Activated CD4-positive, alpha-beta T cell treated with anti-CD3 and anti-CD28 coated beads, Interleukin-2, amount 10 ng/mL, durations not matched to agents 7 days and 5 days (primary cell): ENCODE measurements at places on chromosomes 13 and 19. TPM values are rescaled to one million over a fixed set of nuclear protein-coding genes. Genes with fewer than 3 reads are reported as not detected.

- no peak for DNase-seq
Measured at GRCh38 chr13:106630162-106630561, 62.2 kb upstream of the ARGLU1 start.

- no peak for DNase-seq
Measured at GRCh38 chr13:79593121-79593520, 112.2 kb downstream of the NDFIP2 start.

DNA sequence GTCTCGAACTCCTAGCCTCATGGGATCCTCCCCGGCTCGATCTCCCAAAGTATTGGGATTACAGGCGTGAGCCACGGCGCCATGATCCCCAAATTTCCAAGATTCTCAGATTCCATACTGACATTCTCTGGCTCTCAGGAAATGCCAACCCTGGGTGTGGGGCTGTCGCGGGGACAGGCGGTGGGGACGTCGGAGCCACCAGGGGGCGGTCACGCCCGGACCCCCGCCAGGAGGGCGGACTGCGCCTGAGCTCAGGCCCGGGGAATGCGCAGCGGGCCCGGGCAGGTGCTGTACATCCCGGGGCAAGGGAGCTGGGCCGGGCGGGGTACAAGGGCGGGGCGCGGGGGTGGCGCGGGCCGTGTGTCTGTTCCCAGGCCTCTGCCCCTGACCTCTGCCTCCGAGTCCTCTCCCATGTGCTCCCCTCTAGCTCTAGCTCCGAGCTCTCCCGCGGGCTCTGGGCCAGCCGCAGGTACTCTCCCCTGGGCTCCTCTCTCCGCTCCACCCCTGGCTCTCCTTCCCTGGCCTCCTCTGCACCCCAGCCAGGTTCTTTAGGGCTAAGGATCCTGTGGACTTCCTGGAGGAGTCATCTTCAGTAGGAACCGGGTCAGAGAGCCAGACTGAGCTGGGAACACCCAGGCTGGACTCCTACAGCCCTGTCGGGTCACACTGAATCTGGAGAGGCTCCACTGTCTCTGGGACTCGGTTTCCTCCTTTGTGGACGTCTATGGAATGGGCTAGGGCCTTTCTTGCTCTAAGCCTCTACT lies 2.4 kb downstream of the PPP1R13L start:
- DNase-seq: no peak

- peak; percentile 52 for DNase-seq
Measured at GRCh38 chr13:26011996-26012821, 39.6 kb downstream of the SHISA2 start.

DNA sequence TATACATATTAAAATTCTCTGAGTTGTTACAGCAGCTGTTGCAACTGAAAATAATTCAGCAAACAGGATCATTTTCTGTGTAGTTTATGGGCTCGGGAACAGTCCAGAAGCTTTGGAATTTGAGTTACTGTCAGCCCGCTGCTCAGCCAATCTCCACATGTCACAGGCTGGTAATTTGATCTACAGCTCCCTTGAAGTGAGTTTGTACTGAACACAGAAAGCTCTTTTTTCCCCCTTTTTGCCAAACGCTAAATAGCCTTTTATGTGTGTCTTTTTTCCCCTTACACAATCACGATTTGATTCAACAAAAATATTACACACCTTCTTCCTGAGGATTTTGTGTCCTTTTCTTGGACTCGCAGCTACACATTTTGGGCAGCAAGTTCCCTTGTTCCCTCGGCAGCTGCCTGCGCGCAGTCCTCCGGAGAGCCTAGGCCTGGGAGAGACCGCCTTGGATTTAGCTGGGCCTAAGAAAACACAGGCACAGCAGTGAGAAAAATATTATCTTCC lies 371.4 kb downstream of the KCNRG start:
- DNase-seq: no peak

- no peak for DNase-seq
Measured at GRCh38 chr19:57165846-57166245, 1.4 kb downstream of the DUXA start.

DNA sequence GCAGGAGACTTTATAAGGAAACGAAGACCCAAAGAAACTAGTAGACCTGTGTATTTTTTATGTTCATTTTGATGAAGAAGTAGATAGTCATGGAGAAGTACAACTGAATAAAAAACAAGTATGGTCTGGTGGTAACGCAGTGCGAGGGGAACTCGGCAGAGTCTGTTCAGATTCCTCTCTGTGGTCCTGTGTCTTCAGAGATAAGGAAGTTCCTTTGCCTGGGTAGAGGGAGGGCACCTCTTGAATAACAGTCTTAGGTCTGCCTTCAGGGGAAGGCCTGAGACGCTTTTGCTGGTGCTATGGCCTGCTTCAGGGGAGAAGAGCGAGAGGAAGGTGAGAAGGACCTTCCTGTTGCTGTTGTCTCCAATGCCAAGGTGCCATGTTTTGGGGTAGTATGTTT lies 25.9 kb upstream of the SLC46A3 start:
- no peak for DNase-seq

GRCh38 chr13:113855012-113855921 lies 8.6 kb downstream of the GAS6 start:
- DNase-seq: no peak

- DNase-seq: no peak
Measured at GRCh38 chr19:47081095-47081494, 32.5 kb downstream of the ZC3H4 start.

GRCh38 chr13:29548722-29549121 lies 46.8 kb downstream of the SLC7A1 start:
- no peak for DNase-seq

DNA sequence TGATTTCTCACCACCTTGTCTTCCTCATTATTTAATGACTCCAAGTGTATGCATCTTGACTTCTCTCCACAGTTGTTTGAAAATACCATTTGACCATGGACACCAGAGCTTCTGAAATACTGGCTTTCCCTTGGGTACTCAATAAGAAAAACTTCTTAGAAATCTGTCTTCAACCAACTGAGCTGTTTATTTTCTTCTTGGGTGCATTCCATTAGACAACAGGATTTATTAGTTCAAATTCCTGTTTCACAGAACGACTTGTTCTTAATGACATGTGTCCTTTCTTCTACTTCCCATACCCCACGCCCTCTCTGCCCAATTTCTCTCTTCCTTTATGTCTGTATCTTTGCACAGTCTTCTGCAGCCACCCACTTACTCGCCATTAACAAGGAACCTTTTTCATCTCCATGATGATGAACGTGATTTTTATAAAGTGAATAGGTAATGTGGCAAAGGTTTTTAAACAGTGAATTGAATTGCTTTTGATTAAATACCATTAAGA lies 11.3 kb upstream of the ITM2B start:
- no peak for DNase-seq

- no peak for DNase-seq
Measured at GRCh38 chr19:3784607-3785450, 1.4 kb downstream of the MATK start.

- DNase-seq: no peak
Measured at GRCh38 chr13:58953638-58954037, 1210.1 kb downstream of the DIAPH3 start.

DNA sequence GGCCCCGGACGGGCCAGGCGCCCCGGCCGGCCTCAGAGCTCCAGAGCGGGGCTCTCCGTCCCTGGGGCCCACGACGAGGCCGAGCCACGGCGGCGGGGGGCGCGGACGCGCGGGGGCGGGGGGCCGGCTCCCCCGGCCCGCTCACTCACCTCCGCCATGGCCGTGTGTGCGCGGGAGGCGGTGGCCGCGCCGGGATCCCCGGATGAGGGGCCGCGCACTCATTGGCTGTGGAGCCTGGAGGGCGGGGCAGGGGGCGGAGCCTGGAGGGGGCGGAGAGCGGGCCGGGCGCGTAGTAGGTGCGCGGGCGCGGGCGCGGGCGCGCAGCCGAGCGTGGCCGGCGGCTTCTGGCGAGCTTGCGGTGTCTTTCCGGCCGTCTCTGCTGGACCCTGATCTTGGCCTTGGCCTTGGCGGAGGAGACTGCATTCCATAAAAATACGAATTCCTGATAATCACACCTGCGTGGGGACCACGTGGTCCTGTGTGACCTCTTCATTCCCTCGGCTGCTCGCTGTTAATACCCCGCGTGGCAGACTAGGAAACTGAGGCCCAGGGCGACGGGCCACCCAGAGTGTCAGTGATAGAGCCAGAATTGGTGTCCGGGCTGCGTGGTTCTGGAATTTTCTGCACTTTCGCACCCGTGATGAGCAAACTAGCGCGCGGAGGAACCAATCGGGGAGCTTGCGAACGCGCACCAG lies at the start of gene MIER2:
Gene MIER2, minus strand, starts transcription at position 172 of the 695 bp plus-strand sequence. Its CDS starts 14 bp downstream, at position 158.
- DNase-seq: peak; percentile 87

- DNase-seq: no peak
Measured at GRCh38 chr19:30679153-30679702, 307.0 kb downstream of the ZNF536 start.

GRCh38 chr13:40149611-40150274 lies 494.3 kb downstream of the COG6 start:
- no peak for DNase-seq

DNA sequence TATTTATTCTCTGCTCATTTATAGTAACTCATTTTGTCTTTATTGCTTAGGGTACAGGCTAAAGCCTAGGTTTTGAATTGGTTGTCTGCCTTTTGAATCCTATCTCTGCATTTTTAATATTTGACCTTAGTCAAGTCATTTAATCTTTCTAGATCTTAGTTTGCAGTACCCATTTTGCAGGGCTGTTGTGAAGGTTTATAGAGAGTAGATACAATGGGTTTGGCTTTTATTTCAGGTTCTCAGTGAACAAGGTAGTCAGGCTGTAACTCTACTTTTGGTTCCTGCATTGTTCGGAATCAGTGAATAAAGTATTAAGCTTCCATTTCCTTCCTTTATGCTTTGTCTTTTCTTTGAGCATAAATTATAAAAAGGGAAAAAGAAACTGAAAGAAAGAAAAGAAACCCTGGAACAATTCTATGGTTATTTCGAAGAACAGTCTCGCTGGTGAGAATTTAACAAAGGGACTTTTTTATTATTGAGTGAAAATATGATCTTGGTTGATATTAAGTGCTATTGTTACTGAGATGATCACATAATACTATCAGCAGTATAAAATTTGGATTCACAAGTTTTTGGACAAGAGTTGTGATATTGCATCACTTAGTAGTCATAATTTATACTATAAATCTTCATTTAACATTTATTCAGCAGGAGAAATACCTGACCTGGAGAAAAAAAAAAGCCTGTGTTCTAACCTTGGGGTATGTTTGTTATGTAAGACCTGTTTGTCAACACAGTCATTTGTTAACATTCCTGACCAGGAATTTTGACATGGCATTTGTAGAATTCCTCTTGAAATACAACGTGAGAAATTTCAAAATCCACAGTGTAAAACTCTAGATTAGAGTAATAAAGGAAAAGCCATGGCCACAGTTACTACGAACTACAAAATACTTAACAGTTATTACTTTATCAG lies 91.3 kb downstream of the ZMYM2 start:
- no peak for DNase-seq

DNA sequence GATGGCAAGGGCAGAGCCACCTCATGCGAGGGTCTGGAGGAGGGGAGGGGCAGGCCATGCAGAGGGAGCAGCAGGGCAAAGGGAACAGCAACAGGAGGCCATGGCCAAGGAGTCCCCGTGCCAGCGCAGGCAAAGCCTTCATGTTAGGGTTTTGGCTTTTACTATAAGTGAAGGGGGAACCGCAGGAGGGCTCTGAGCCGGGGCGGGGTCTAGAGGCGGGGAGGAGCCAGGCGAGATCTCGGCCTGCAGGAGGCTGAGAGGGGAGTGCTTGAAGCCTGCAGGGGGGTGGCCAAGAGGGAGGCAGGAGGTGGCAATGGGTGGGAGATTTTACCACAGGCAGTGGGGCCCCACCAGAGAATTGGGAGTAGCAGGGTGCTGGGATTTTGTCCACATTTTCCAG lies 6.3 kb downstream of the ARHGAP33 start:
- DNase-seq: no peak

DNA sequence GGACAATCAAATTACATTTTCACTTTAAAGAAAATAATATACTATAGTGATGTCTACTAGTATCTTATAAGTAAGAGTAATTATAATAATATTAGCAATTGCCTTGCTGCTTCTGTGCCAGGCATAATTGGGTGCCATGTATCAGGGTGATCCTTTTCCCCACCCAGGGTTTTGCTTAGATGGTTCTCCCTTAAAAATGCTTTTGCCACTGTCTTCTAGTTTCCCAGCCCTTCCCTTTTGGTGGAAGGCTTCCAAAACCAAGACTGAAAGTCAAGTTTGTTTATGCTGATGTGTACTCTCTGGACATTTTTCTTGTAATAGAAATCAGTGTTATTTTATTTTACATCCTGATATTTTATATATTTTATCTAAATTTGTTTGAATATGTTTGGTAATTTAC lies 77.8 kb downstream of the ITGBL1 start:
- DNase-seq: no peak

DNA sequence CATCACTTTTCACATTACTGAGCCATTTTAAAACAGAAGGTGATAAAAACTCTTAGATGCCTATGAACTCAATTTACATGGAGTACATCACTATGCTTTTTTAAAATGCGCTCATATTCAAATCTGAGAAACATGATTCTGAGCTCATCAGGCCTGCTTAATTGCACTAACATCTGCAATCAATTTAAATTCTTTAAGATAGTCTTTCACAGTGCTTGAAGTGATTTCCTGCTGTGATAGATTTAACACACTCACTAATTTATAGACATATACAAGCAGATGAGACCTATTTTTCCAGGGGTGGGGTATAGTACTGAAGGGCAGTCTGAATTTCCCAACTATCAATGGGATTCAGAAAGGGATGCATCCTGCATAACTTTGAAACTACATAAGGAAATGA lies 82.9 kb downstream of the DIAPH3 start:
- DNase-seq: no peak

Gene ZNF677
- 8.8 TPM for total RNA-seq

Gene ADGRE2
- total RNA-seq: 0.73 TPM

Gene IGFL2
- not detected for total RNA-seq

Gene CCDC169
- not detected for total RNA-seq

Gene KIR2DL4
- total RNA-seq: not detected

Gene MAG
- not detected for total RNA-seq

Gene GARIN5A
- not detected for total RNA-seq

Gene TLE6
- 1.6 TPM for total RNA-seq

Gene MYDGF
- 36.2 TPM for total RNA-seq

Gene OR7A5
- not detected for total RNA-seq

Gene PRRG2
- total RNA-seq: 1.1 TPM

Gene PABPC3
- total RNA-seq: 0.58 TPM

Gene RXFP2
- total RNA-seq: not detected

Gene RBM42
- 100 TPM for total RNA-seq

Gene PEAK3
- 0.17 TPM for total RNA-seq

Gene MYH14
- total RNA-seq: not detected

Gene CEACAM8
- total RNA-seq: not detected

Gene RASGRP4
- total RNA-seq: 2.6 TPM

Gene SULT2A1
- not detected for total RNA-seq

Gene APOC1
- total RNA-seq: not detected
